ENCODE measurements at places on chromosomes 11 and 22.

GRCh38 chr11:33402066-33402465, 144.9 kb downstream of the HIPK3 start:
- DNase-seq, result no peak

GRCh38 chr22:23138584-23139435, 3.0 kb downstream of the RSPH14 start:
- no peak for DNase-seq

DNA sequence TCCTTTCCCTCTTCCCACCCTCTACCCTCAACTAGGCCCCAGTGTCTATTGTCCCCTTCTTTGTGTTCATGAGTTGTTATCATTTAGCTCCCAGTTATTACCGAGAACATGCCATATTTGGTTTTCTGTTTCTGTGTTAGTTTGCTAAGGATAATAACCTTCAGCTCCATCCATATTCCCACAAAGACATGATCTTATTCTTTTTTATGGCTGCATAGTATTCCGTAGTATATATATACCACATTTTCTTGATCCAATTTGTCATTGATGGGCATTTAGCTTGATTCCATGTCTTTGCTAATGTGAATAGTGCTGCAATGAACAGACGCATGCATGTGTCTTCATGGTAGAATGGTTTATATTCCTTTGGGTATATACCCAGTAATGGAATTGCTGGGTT, 17.8 kb downstream of the C11orf71 start:
- DNase-seq, result no peak

DNA sequence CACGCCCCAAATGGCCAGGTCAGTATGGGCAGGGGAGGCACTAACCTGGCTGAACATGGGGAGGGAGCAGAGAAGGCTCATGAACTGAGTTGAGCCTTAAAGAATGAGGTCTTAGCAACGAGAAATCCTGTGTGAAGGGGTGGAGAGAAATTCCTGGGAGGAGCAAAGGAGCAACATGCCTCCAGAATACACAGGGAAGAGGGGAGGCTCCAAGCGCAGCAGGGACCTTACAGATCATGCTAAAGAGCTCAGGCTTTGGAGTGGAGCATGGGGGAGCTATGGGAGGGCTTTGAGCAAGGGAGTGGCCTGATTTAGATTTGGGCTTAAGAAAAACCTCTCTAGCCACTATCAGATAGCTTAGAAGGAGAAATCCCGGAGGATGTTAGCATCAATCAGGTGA, 88.1 kb downstream of the MN1 start:
- DNase-seq, result no peak

DNA sequence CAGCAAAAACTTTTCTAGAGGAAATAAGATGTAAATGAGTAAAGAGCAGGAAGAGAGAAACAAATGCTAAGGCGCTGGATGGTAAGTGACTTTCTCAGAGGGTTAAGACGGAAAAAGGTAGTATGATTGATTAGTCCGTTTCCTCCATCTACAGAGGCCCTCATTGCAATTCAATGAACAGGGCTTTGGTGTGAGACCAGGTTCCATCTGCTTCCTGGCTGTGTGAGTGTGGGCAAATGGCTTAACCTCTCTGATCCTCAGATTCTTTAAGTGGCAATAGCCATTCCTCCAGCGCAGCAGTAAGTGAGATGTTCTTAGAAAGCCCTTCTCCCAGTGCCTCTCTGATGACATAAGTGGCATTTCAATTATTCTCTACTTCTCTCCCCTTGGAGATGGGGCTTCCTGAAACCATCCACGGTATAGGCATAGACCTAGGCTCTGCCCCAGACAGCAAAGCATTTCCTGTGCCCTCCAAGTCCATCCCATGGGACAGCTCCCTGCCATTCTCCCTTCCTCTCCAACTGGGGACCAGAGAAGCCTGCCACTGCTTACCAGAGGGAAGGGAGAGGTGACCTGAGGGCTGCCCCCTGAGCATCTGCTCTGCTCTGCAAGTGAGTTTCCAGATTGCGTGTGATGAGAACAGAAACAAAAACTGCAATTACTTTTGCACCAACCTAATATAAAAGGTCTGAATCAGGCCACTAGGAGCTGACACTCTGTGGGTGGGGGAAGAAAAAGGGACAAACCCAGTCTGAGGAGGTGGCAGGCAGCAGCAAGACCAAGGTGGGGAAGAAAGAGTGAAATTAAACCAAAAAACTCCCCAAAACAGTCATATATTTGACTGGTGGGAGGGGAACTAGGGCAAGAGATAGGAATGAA, 12.7 kb upstream of the CD44 start:
- DNase-seq, result no peak

- no peak for DNase-seq
These were observed 47.3 kb downstream of the PRDM11 start for GRCh38 chr11:45193695-45194094.

- no peak for DNase-seq
These were observed 44.2 kb downstream of the OTOG start for GRCh38 chr11:17591293-17591692.

DNA sequence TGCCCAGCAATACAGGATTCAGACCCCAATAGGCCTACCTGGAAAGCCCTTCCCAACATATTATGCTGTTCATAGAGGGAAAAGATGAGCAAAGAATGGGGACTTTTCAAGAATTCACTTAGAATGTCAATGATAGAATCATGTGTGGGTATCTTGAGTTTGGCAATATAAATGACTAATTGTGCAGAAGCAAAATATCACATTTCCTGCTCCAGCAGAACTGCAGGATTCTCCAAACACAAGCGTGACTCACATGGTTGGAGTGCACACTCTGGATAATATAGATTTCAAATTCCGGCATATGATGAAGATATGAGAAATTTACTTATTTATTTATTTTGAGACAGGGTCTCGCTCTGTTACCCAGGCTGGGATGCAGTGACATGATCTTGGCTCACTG, 12.5 kb upstream of the APOL5 start:
- DNase-seq, result no peak

DNA sequence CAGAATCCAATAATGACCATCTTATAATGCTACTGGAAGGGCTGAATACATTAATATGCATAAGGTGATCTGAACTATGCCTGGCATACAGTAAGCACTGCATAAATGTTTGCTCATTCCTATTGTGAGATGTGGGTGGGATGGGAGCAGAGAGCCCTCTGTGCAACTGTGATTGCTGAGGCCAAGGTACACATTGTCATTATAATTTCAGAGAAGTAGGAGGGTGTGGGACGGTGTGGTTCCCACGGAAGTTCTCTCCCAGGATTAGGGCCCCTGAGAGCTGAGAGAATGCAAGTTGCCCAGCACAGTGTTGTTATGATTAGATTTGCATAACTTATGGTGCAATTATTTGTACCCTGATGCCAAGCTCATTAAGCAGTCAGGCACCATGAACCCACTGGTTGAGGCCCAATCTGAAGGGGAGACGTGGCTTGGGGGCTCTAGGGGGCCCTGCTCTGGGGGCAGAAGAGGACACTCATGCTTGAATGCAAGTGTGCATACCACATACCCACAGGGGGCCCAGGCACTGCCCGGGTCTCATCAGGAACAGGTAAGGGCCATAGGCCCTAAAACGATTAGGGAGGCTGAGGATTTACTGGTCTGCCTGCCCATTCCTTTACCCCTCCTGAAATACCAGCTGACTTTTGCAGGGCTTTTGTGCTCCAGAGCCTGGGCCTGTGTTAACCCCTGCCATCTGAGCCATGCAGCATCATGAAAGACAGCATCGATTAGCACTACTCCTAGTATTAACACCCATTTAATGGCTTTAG, 72.8 kb downstream of the THAP12 start:
- DNase-seq, result no peak

- no peak for DNase-seq
These were observed 28.2 kb downstream of the HEPHL1 start for GRCh38 chr11:94049351-94049750.

Data from stimulated activated CD4-positive, alpha-beta T cell treated with anti-CD3 and anti-CD28 coated beads, TNF-alpha, amount 100 ng/mL, for 4 hours (primary cell).